Foreskin fibroblast (primary cell): ENCODE measurements at places on chromosomes 16 and 17.

DNA sequence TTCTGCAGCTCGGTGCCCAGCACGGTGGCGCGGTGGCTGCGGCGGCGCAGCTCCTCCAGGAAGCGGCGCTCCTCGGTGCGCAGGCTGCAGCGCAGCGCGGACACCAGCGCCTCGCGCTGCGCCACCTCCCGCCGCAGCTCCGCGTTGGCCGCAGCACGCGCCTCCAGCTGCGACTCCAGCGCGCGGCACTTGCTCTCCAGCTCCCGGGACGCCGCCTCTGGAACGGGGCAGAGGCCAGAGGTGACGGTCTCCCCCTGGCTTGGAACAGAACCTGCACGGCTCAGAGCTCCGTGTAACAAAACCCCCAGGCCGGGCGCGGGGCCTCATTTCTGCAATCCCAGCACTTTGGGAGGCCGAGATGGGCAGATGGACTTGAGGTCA is 13.2 kb upstream of the CLUH start:
- no peak for DNase-seq

GRCh38 chr16:31141489-31142108 is 6.1 kb upstream of the PRSS8 start:
- DNase-seq = no peak

DNA sequence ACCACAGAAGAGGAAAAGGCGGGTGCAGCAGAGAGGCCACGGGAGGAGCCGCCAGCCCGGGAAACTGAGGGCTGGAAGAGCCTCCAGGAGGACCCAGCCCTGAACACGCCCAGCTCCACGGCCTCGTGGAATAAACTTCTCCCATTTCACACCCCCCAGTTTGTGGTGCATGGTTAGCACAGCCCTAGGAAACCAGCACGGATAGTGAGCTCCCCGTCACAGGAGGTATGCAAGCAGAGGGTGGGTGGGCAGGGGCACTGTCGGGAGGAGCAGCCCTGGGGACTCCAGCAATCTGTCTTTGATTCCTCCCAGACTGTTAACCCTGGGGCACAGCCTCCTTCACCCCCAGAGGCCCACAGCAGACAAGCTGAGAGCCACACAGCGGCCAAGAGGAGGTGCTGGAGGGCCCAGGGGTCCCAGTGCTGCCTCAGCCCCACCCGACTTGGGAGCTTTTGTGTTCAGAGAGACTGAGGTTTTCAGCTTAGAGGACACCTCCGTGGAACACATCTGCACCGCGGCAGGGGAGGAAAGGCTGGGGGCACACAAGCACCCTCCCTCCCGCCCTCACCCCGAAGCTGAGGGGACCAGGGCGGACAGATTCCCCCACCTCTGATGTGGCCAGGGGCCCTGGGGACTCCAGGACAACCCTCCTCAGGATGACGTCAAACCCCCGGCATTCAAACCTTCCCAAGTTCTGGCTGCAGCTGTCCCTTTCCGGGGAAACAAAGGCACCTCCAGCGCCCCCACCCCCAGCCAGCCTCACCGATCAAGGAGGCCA is 1.7 kb upstream of the IL17C start:
- DNase-seq = no peak

- DNase-seq = no peak
Measured at GRCh38 chr16:17356243-17356933, 114.4 kb downstream of the XYLT1 start.

- DNase-seq = peak; percentile 77
Measured at GRCh38 chr16:56910654-56911539, 21.0 kb upstream of the HERPUD1 start.

GRCh38 chr17:38453951-38454421 is 25.7 kb downstream of the ARHGAP23 start:
- peak; percentile 83 for DNase-seq

- DNase-seq = no peak
Measured at GRCh38 chr17:11251561-11252107, 10.6 kb downstream of the SHISA6 start.

- DNase-seq = peak; percentile 52
Measured at GRCh38 chr17:15289285-15290183, 24.4 kb upstream of the PMP22 start.

DNA sequence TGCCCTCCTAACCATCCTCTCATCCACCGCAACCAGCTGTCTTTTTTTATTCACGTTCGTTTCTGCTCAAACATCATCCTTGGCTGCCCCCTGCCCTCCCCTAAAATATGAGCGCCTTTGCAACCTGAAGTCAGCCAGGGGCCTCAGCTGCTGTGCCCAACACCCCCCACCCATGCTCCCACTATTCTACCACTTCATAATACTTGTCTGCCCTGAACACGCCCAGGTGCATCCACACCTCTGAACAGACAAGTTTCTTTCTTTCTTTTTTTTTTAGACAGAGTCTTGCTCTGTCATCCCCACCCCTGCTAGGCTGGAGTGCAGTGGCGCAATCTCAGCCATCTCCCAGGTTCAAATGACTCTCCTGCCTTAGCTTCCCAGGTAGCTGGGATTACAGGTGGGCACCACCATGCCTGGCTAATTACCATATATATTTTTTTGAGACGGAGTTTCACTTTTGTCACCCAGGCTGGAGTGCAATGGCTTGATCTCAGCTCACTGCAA is 26.9 kb downstream of the CEP295NL start:
- DNase-seq = no peak

GRCh38 chr17:73630965-73631595 is 13.2 kb downstream of the SDK2 start:
- DNase-seq = no peak

- DNase-seq = peak; percentile 55
Measured at GRCh38 chr16:18800775-18801144, 589 bp downstream of the ARL6IP1 start.

- no peak for DNase-seq
Measured at GRCh38 chr17:50832267-50832863, 3.0 kb upstream of the WFIKKN2 start.

DNA sequence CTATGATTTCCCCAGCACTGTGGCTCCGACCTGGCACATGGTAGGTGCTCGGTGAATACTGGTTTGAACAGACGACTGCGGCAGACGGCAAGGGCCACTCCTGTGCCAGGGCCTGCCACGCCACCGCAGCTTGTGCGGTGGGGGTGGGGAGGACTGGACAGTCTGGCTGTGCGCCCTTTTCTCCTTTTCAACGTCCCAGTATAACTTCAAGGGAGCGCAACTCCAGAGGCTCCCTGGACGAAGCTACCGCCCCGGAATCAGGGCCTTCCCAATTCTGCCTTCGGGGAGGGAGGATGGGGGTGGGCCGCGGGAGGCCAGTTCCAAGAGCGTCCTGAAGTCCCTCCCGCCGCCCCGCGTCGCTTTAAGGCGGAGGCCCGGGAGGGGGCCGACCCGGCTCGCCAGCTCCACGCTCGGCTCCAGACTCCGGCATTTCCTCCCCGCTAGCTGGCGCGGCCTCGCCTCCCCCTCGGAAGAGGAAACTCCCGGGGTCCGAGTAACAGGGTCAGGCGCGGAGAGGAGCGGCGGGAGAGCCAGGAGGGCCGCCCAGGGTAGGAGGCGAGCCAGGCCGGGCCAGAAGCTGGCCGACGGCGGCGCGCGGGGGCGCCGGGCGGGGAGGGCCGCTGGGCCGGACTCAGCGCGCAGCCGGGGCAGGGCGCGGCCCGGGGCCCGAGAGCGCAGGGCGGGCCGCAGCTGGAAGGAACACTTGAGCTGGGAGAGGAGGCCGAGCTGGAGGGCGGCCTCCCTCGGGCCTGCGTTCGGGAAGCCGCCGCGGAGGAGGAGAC is at the start of gene ITPRIPL2:
ITPRIPL2 (plus strand) TSS at position 388 of the 782 bp plus-strand sequence. CDS start 498 bp downstream, outside the sequence.
- DNase-seq = peak; percentile 95

DNA sequence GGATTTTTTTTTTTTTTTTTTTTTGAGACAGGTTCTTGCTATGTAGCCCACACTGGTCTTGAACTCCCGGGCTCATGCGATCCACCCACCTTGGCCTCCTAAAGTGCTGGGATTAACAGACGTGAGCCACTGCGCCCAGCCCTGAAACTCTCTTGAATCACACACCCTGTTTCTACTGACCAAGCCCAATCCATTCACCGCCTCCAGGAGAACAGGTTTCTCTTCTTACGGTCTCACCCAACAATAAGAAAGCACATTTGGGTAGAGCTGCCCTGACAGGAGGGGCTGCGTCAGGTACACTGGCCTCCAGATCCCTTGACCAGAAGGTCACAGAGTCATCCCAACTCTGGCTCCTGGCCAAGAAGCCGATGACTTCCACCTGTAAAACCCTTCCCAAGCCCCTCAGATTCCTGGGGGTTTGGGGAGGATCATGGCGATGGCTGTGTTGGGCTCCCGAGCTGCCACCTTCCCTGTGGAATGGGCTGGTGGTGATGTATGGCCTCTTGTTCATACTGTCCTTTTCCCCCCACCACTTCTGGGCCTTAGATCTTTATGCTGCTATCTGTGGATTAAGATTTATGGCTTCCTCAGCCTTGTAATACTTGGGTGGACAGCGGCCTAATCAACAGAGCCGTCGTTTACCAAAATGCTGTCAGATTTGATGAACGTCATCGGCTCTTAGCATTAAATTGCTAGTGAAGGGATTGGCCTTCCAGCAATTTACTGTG is 89.1 kb downstream of the KATNIP start:
- DNase-seq = no peak

GRCh38 chr17:36703860-36704266 is 102.5 kb downstream of the MRM1 start:
- no peak for DNase-seq

DNA sequence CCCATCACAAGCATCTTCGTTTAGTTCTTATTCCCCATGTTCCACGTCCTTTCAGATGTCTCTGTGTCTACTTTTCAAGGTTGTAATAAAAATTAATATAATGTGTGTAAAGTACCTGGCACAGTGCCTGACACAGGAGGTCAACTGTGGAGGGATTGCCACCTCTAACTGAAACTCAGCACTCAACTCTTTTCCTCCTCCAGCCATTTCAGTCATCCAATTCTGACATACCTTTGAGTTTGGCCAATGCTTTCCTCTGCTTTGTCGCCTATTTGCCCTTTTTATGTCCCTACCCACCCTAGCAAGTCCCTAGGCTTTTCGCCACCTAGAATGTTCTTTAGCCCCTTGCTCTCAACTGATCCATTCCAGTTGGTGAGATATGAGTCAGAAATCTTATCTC is 1.6 kb downstream of the UBE2Z start:
- no peak for DNase-seq

GRCh38 chr17:4678448-4679026 is 25.4 kb downstream of the PELP1 start:
- DNase-seq = peak; percentile 95

DNA sequence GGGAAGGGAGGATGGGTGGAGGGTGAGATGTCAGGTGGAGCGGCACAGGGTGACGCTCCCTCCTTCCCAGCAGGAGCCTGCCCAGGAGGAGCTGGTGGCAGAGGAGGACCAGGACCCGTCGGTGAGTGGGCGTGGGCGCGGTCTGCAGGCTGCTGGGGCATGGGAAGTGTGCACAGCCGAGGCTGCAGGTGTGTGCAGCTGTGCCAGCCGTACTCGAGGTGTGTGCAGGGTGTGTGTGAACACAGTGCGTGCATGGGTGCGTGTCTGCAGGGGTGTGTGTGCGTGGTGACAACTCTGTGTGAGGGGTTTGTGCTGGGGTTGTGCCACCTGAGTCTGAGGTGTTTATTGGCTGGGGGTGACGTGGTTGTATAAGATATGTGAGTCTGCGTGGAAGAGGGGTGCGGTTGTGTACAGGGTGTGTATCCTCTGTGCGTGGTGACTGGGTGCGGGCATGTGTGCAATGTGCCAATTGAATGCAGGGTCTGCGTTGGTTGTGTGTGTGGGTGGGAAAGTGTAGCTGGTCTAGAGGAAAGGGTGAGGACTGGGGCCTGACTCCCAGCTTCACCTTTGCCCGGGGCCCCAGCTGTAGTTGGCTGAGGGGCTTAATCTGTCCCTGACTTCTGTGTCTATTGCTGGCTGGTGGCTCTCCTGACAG is 670 bp downstream of the TNFSF12 start:
- no peak for DNase-seq

DNA sequence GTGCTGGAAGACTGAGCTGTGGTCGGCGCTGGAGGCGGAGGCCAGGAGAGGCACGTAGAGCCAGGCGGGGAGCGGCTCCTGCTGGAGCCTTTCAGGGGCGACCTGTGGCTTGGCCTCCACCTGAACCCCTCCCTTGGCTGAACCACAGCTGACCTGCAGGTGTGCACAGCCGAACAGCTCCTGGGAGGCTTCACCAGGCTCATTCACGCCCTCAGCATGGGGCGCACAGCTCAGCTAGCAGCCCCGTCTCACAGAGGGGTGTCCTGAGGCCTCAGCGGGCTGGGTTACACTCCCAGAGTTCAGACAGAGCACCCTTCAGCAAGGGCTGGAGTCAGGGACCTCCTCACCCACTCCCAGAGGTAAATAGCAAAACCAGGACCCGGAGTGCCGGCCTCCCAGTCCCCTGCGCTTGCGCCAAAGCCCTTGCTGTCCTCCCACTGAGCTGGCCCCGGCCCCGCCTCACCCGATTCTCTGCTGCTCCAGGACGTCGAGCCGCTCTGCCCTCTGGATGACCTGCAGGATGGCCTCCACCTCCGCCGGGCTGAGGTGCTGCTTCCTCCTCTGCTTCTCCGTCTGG is 31.7 kb downstream of the RPH3AL start:
- DNase-seq = no peak

- no peak for DNase-seq
Measured at GRCh38 chr16:56974549-56975300, 13.0 kb downstream of the CETP start.

GRCh38 chr16:50400312-50400966 is 31.7 kb upstream of the BRD7 start:
- DNase-seq = no peak

DNA sequence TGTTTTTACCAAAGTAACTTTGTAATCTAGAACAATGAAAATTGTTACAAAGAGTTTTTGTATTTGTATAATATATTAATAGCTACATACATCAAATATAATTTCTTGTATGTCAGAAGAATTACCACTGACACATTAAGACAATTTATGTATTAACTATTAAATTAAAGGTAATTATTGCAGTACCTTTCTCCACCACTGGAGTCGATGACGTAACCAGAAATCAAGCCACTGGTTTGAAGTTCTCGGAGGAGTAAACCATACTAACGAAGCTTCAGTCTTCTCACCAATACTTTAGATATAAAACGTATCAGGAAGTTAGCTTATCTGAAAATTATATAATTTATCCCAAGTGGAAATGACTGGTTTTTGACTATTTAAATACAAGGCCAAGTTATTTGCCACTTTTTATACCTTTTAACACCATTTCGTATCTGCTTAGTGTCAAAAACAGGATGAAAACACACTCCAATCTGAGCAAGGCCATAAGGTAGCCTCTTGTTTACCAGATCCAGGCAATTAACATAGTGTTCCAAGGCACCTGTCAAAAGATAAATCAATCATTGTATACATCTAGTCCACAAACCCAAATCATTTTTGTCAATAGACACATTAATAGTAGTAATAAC is 4.3 kb downstream of the POLG2 start:
- no peak for DNase-seq
